ENCODE measurements at places on chromosomes 2 and 18. TPM values are rescaled to one million over a fixed set of nuclear protein-coding genes. Genes with fewer than 3 reads are reported as not detected.

STPG4 gene
- total RNA-seq: not detected

SMYD1 gene
- total RNA-seq: not detected

TMEM17 gene
- not detected for total RNA-seq

TSN gene
- total RNA-seq: 42.6 TPM

ZAP70 gene
- 2.7 TPM for total RNA-seq

DNA sequence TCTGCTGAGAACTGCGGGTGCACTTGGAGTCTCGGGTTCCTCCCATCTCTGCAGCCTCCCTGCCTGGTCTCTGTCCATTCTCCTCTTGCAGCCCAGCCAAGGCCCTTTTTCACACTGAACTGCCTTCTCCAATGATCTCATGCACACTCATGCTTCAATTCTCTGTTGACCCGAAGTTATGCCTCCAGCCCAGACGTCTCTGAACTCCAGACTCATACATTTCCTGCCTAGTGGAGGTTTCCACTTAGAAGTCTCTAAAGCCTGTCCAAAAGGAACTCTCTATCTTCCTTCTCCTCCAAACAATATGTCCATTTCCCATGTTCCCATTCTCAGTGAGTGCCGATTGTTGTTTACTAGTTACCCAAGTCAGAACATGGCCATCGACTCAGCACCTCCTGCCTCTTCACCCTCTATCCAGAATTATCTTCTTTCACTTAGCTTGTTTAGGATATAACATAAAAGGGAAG lies 155.2 kb downstream of the IRS1 start:
- DNase-seq: no peak
- H3K4me1 ChIP-seq: peaks cover 7% of the 10 kb centered on the region
- no peak overlapping the region for H3K27ac ChIP-seq
- no peak overlapping the region for H3K4me3 ChIP-seq
- no peaks in the 10 kb centered on the region for H3K27me3 ChIP-seq

DNA sequence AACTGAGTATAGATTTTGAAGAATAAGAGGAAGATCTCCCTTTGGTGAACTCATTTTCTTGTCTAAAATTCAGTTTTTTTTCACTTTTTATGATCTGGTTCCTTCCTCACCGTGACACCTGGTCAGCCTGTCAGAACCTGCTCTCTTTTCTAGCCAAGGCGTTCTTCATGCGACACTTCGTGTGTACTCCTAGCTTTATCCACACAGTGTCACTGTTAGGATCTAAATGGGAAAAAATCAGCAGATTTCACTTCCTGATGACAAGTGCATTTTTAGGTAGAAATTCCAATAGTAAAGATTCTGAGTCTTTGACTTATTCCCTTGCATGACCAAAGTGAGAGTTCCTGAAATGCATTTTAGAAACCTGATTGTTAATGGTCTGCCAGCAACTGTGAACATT lies 89.8 kb downstream of the KLHL14 start:
- H3K36me3 ChIP-seq: no peaks in the 10 kb centered on the region
- H3K4me3 ChIP-seq: no peak overlapping the region
- H3K27ac ChIP-seq: no peak overlapping the region

- H3K36me3 ChIP-seq: no peaks in the 10 kb centered on the region
- no peaks in the 10 kb centered on the region for H3K27me3 ChIP-seq
- no peak overlapping the region for H3K4me3 ChIP-seq
- DNase-seq: no peak
Observed at GRCh38 chr2:178403671-178404306, 47.2 kb downstream of the PRKRA start.

DNA sequence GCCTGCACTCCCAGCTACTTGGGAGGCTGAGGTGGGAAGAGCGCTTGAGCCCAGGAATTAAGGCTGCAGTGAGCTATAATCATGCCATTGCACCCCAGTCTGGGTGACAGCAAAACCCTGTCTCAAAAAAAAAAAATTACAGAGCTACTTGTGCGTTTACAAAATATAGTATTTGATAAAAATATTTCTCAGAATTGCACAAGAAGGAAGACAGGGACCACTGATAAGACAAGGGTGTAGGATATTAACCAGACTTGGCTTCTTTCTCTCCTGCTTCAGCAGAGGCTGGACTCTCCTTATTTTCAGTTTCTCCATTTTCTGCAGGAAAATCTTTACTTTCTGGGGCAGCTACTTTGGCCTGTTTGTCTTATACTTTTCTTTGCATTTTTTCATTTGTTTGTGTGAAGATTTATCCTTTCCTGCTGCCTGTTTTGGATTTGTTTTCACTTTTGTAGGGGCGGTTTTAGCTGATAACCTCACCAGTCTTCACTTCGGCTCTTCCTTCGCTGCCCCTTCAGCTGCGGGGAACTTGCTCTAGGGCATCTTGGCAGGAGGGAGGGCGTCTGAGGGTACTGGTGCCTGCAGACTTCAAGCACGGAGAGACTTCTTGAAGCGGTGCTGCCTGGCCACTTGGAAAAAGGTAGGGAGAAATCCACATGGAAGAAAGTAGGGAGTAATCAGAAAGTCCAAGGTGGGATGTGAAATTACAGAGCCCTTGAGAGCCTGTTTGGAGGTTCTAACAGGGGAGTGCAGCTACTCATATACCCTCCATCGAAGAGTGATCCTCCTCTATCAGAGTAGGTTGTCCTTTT lies 14.9 kb upstream of the ZDBF2 start:
- H3K4me3 ChIP-seq: no peak overlapping the region
- H3K27me3 ChIP-seq: peaks cover 4% of the 10 kb centered on the region
- H3K4me1 ChIP-seq: no peaks in the 10 kb centered on the region
- DNase-seq: no peak
- no peaks in the 10 kb centered on the region for H3K36me3 ChIP-seq

DNA sequence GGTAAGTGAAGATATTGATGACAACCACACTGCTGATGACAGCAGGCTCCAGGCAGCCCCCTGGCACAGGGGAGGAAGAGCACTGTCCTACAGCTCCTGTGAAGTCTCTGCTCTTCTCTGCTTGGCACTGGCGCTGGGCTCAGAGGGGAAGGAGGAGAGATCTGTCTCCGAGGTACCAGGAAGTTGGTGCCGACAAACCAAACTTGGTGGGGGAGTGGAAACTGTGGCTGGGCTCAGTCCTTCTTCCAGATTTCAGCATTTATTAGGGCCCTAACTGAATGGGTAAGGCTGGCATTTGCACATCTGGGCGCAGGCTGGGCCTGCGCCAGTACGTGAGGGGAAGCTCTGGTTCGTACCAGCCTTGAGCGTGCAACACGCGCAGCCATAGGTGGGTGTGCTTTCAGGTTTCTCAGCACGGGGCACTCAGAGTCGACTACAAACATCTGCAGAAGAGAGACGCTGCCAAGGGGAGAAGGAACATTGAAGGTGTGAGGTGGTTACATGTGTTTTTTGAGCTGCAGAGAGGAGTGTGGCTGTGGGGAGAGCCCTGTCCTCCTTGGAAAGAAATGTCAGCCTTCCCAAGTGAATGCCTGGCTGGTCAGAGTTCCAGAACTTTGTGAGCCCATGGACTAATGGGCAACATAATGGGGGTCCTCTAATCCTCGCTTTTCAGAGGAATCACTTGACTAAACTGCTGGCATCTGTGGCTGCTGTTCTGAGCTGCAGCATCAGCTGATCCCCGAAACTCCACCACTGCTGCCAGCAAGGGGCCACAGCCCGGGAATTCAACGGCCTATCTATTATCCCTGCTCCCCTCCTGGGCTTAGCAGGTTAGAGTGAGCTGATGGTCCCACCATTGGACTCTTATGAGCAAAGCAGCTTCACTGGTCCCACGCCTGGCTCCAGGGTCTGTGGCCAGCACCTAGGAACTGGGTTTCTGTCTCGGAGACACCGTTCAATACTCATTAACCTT lies 55.2 kb upstream of the SEMA4C start:
- no peaks in the 10 kb centered on the region for H3K27me3 ChIP-seq
- DNase-seq: no peak
- no peak overlapping the region for H3K27ac ChIP-seq

GRCh38 chr18:74137920-74138538 lies 9.6 kb downstream of the FBXO15 start:
- H3K27ac ChIP-seq: no peak overlapping the region
- H3K4me3 ChIP-seq: no peak overlapping the region
- no peaks in the 10 kb centered on the region for H3K36me3 ChIP-seq
- no peaks in the 10 kb centered on the region for H3K4me1 ChIP-seq
- DNase-seq: no peak

DNA sequence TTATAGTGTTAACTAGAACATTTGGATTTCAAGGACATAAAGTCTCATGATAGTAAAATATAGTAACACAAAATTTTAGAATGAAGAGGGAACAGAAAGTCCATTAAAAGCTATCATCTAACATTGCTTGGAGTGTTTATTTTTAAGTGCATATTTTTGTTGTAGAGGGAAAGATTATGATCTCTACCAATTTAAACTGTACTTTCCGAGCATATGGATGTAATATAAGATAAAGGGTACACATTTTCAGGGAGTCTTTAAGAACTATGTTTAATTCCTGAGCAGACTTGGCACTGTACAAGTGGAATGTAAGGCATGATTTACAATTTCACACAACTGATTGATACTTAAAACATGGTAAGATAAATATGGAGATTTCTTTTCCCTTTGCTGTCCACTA lies 34.2 kb upstream of the ZNF804A start:
- no peaks in the 10 kb centered on the region for H3K4me1 ChIP-seq
- no peak overlapping the region for H3K27ac ChIP-seq
- no peak for DNase-seq
- no peaks in the 10 kb centered on the region for H3K27me3 ChIP-seq
